ENCODE measurements at places on chromosomes 6 and 20.

DNA sequence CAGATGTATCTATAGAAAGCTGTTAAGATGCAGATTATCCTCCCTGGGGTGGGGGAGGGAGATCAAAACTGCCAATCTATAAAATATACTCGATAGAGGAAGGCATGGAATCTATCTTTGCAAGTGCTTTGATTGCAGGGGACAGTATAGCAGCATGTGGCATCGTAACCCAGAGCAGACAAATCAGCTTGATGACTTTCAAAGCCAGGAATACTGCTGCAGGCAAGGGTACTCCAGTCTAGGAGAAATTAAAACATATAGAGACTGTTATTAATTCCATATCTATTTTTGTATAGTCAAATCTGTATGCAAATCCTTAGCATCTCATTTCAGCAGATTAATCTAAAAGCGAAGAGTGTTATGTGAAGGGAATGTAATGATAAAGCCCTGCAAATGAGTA, 159.4 kb downstream of the MMS22L start:
- DNase-seq = no peak

DNA sequence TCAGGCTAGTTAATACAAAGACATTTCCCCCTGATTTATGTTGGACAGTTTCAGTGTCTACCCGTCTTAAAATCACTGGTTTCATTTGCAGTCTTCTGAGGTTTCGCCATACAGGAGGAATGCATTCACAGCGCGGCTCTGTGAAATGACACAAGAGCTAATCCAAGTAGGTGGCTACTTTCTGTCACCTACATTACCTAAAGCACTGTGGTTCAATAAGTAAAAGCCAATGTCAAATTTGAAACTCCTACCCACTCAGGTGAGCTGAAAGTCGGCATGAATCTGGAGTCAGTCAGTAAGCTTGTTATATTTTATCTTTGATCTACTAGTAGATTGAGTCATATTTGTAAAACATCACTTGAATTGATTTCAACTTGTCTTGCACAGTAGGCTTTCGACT, 370.8 kb downstream of the LAMA2 start:
- DNase-seq = no peak

DNA sequence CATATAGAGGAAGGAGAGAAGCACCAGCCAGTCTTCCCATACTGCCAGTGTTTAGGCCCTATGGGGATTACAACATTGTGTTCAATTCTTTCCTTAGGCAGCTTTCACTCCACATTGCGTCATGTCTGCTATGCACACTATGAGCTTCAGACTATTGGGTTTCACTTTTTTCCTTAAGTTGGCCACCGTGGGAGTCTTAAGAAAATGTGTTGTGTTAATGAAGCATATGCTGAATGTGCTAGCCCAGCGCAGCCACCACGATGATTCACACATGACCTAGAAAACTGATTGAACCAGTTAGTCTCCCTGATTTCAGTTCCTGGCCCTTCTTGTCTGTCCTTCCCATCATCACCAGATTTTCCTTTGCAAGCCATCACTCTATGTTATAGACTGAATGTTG, 21.5 kb downstream of the TUBB2B start:
- no peak for DNase-seq

DNA sequence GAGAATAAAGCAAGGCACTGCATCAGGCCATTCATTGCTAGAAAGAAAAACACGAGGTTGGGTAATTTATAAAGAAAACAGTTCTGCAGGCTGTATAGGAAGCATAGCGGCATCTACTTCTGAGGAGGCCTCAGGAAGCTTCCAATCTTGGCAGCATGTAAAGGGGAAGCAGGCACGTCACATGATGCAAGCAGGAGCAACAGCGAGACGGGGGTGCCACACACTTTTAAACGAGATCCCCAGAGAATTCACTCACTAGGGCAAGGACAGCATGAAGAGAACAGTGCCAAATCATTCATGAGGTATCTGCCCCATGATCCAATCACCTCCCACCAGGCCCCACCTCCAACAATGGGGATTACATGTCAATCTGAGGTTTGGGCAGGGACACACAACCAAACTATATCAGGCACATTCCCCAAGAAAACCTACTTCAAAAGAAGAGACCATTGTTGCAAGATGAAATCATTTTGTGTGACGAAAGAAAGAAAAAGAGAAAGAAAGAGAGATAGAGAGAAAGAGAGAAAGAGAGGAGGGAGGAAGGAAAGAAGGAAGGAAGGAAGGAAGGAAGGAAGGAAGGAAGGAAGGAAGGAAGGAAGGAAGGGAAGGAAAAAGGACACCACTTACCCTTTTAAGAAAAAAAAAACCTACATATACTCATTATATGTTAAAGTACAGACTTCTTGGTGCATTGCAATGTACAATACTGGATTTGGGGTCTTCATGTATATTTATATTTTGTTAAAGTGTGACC, 95.9 kb upstream of the PLEKHG1 start:
- no peak for DNase-seq

DNA sequence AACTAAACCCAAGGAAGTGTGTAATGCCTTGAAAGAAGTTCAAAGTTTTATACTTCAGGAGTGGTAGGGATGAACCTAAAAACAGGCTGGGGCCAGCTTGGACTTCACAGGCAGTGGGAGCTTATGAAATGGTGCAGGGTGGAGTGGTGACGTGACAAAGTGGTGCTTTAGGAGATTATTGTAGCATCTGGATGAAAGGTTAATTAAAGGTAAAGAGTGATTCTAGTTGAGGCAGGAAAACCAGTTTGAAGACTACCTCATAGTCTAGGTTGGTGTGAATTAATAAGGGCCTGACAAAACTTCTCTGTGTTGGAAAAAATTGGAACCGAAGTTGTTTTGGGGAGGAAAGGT, 30.5 kb upstream of the GMDS start:
- no peak for DNase-seq

DNA sequence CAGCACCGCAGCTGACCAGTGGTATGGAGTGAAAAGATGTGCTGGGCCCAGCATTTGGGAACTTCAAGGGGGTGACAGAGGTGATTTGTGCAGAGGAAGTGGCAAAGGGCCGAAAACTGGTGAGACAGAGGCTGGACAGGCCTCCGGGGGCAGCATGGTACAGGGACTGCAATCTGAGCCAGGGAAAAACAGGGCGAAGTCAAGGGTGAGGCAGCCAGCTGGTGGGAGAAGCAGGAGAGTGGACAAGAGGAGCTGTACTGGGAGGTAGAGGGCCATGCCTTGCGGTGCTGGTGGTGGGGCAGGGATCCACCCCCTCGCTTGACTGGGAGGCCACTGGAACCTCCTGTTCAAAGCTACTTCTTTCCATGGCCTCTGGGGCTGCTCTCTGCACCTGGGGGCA, 7.3 kb upstream of the GFRA4 start:
- peak; percentile 41 for DNase-seq

DNA sequence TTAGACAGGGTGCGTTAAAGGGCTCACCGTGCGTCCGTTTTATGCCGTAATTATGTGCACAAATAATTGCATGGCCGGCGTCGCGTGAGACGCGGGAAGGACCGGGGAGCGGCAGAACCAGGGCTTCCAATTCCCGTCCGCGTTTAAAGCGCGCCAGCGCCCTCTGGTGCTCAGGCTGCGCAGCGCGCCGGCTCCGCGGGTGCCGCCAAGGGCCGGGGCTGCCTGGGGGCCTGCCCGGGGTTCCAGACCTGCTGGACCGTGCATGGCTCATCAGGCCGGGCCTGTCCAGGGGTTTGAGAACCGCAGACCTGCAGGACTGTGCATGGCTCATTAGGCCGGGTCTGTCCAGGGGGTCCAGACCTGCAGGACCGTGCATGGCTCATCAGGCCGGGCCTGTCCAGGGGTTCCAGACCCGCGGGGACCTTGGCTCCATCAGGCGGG, 369.0 kb downstream of the THBS2 start:
- no peak for DNase-seq

GRCh38 chr6:119586250-119586882, 236.8 kb upstream of the MAN1A1 start:
- DNase-seq = no peak

DNA sequence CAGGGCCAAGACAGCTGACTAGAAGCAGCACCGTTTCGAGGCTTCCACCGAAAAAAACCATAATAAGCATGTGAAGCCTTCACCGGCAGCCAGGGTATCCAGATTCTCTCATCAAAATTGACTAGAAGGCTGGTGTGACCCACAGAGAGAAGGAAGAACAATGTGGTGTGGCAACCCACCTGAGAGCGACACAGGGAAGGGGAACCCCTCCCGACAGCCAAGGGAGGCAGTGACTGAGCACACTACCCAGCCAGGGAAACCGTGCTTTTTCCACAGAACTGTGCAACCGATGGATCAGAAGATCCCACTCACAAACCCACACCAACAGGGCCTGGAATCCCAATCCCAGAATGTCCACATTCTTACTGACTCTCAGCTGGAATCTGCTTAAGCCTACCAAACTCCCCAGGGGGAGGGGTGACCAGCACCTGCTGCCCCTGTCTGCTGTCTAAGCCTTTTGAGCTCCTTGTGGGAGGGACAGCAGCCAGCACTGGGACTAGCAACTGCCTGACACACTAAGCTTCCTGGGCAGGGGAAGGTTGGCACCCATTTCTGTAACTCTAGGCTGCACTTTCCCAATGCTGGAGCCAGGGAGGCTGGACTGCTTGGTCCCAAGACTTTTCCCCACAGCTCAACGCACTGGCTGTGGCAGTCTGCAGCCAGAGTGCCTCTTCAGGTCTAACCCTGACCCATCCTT, 231.9 kb upstream of the FAM83B start:
- no peak for DNase-seq

- no peak for DNase-seq
These were observed 33.6 kb downstream of the GFOD1 start for GRCh38 chr6:13453771-13454251.

- no peak for DNase-seq
These were observed 183.8 kb downstream of the PLCB1 start for GRCh38 chr20:8315639-8316573.

GRCh38 chr6:132087391-132087790, 136.2 kb upstream of the CCN2 start:
- DNase-seq = no peak

DNA sequence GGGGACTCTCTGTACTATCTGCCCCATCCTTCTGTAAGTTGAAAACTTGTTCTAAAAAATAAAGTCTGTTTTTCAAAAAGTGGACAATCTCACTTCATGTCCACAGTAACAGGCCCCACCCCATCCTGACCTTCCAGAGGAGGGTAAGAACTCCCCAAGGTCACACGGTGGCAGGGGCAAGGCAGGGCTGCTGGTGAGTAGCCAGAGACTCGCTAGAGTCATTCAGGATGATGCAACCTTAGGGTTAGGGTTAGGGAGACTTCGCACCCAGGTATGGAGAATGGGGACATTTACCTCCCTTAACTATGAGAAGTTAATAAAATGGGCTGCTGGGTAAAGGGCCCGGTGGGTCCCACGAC, 15.4 kb downstream of the PEDS1 start:
- no peak for DNase-seq

- no peak for DNase-seq
These were observed 138.0 kb downstream of the MAP3K7 start for GRCh38 chr6:90448836-90449235.

DNA sequence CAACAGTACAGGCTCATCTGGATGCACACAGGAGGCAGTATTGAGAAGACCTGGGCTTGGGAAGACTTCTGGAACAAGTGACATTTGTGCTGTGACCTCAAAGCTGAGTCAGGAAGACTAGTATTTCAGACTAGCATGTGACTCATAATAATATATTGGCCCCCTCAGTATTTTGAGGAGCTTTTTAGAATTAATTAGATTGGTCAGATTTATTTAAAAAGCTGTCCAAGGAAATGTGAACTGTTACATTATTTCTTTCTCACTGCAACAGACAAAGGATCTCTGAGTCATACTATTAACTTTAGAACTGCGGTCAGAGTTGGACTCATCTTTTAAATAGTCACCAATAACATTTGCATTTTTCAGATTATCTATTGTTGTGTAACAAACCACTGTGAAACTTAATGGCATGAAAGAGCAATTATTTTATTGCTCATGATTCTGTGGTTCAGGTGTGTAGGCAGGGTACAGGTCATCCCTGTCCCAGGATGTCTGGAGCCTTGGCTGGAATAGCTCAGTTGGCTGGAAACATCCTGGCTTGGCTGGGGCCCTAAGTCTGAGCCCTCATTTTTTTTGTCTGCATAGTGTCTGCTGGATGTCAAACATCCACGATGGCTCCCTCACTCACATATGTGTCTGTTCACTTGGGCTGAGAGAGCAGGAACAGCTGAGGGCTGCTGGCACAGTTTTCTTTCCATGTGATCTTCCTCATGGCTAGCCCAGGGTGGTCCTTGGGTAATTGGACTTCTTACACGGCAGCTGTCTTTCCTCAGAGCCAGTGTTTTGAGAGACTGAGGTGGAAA, 46.9 kb downstream of the MAP3K4 start:
- DNase-seq = no peak

GRCh38 chr6:104599821-104600638, 259.7 kb downstream of the HACE1 start:
- no peak for DNase-seq

- DNase-seq = no peak
These were observed 103.5 kb upstream of the TRAF3IP2 start for GRCh38 chr6:111709201-111709600.

GRCh38 chr6:133408543-133408942, 167.4 kb downstream of the EYA4 start:
- DNase-seq = no peak

DNA sequence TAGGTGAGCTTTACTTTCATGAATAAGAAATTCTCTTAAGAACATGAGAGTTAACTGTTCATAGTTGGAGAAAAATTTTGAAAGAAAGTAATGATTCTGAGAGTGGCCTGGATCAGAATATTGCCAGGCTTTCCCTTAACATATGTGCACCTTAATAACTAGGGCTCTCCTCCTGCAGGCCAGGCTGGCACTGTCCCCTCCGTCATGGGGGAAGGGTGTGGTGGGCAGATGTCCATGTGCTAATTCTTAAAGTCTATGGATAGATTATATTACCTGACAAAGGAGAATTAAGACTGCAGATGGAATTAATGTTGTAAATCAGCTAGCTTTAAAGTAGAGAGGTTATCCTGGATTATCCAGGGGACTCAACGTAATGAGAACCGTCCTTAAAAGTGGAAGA, 10.9 kb upstream of the KLHL32 start:
- no peak for DNase-seq

- no peak for DNase-seq
These were observed 41.6 kb upstream of the SLC22A2 start for GRCh38 chr6:160300076-160300695.

DNA sequence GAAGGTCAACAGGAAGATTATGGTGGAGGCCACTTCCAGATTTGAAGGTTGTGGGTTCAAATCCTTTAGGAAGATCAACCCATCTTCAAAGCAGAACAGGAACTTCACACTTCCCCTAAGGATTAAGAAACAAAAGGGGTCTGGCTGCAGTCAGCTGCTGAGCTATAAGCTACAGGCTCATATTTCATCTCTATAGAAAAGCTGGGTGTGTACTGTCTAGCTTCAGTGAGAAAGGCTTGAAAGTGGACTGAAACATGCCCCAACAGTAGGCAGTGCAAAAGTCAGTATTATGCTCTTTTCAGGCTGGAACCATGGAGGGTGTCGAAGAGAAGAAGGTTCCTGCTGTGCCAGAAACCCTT, 60.1 kb upstream of the SPDEF start:
- no peak for DNase-seq

GRCh38 chr6:35197196-35197595, 16.6 kb upstream of the SCUBE3 start:
- no peak for DNase-seq

- no peak for DNase-seq
These were observed 446.7 kb downstream of the GJA1 start for GRCh38 chr6:121881974-121882667.

Data from DMS79 (cell line).